ENCODE measurements at places on chromosomes 5 and 9.

GRCh38 chr5:74336297-74336696 is 304.2 kb downstream of the ENC1 start:
- no peak for DNase-seq

GRCh38 chr5:113788141-113788655 is 274.7 kb downstream of the YTHDC2 start:
- DNase-seq, result no peak

DNA sequence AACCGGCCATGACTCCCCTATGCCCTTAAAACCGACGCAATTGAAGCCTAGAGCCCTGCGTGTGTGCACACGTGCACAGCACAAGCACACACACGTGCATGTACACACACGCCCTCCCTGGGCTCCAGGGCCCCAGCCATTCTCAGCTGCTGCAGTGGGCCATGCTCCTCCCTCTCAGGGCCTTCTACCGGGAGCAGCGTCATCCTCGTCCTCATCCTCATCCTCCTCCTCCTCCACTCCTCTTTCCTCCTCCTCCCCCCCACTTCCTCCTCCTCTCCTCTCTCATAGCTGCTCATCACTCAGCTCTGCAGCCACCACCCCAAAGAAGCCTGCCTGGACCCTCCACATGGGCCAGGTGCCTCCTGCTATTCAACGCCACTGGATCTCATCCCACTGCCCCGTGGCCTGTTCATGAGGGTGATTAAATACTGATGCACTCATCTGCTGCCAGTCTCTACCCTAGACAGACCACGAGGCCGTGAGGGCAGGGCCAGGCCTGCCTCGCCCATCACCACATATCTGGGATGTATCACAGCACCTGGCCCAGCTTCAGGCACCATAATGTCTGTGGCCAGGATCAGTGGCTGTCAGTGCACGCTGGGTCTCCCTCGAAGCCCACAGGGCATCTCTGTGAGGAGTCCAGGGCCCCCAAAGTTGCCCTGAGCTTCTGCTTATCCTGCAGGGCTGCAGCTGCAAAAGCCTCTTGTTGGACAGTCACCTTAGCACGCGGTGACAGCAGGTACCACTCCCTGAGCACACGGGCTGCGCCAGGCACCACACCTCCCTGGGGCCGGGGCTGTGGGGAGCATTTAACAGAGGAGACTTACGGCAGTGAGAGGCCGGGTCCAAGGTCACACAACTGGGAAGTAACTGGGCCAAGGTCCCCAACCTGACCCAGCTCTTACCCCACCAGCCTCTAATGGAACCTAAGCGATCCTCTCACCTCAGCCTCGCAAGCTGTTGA is 9.8 kb downstream of the FAM78A start:
- no peak for DNase-seq

- DNase-seq, result no peak
These were observed 121.4 kb downstream of the DPYSL3 start for GRCh38 chr5:147388184-147389108.

GRCh38 chr9:116844621-116845020 is 157.5 kb downstream of the TRIM32 start:
- no peak for DNase-seq

- DNase-seq, result no peak
These were observed 7.4 kb upstream of the PPP3R2 start for GRCh38 chr9:101601904-101602765.

DNA sequence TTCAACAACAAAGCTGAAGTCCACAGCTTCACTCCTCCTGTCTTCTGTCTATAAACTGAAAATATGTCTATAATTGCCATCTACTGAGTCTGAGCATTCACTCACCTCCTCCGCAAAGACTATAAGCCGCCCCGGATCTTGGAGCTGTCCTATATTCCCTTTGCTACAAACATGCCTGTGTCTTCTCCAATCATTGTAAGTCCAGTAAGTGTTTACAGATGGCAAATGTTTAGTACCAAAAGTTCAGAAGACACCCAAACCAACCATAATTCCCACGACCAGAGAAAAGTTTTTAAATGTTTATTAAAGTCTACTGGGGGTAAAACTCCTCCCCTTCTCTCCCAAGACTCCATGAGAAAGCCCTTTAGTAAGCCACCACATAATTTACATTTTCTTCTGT is 80.9 kb downstream of the EBF1 start:
- no peak for DNase-seq
